ENCODE measurements at places on chromosomes 6 and 20.

DNA sequence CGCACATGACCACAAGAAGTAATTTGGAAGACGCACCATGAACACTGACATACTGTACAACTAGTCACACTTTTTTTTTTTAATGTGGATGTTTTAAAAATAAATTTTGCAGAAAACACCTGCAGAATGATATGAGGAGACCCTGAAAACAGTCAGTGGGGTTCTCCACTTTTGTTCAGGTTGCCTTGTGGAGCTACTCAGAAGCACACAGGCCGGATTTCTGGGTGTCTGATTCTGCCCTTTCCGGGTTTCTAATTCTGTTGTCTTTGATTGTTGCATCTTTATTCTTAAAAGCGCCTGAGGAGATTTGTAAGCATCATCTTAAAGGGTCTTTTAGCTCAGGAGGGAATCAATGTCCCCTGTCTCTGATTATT lies 74.5 kb downstream of the SSR1 start:
- DNase-seq, result no peak

DNA sequence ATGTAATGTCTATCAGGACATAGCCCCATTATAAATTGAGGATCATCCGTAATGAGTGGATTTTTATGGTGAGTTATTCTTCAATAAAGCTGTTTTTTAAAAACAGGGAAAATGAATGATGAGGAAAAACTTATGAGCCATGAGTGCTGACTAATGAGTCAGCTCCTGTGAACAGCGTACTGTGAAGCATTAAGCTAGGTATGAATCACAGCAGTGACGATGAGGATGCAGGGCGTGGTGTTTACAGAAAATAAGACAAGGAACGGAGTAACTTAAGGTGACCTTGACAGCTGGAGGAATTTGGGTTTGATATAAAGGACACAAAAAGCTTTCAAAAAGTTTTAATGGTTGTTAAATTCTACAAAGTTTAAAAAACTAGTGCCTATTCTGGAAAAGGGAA lies 96.3 kb downstream of the FOXF2 start:
- no peak for DNase-seq

- DNase-seq, result peak; percentile 7
Measured at GRCh38 chr6:40894962-40895799, 143.8 kb downstream of the UNC5CL start.

GRCh38 chr6:135693811-135694370 lies 157.6 kb upstream of the PDE7B start:
- no peak for DNase-seq

DNA sequence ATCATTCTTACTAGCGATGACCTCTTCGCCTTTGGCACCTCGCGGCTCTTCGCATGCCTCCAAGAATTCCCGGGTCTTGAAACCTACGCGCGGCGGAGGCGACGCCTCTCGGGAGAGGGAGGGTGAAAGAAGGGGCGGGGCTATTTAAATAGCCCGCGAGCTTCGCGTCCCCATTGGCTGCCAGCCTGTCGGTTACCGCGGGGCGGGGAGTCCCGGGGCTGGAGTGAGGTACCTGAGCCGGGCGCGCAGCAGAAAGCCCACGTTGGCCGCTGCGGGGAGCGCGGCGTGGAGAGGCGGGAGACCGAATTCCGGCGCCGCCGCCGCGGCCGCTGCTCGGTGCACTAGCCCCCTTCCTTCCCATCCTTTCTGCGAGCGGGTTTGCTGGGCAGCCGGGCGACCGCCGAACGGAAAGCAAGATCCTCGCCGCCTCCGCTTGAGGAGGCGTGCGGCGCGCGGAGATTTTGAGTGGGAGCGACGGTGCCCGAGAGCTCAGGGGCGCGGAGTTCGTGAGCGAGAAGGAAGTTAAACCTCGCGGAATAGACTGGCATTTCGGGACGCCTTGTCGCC lies at the start of gene BMP6:
Gene BMP6 (plus strand): TSS at position 251 of the 567 bp plus-strand sequence. CDS start 857 bp downstream, outside the sequence.
- DNase-seq, result peak; percentile 52

- no peak for DNase-seq
Measured at GRCh38 chr6:32840604-32841246, 2.2 kb upstream of the TAP2 start.

DNA sequence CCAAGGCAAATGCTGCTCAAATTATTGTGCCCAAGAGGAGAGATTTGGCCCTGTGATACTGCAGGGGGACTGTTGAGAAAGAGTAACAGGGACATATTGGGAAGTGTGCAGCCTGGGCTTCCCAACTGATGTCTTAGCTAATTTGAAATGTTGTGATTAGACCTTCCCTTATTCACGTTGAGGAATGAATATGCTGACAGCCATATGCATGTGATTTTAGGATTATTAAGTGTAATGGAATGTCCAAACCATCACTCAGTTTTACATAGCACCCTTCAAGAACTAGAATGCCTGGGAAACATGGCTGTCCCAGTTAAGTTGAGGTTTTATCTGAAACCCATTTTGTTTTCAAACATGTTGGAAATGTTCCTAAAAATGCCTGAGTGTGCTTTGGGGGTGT lies 81.4 kb downstream of the CARMIL1 start:
- DNase-seq, result no peak

DNA sequence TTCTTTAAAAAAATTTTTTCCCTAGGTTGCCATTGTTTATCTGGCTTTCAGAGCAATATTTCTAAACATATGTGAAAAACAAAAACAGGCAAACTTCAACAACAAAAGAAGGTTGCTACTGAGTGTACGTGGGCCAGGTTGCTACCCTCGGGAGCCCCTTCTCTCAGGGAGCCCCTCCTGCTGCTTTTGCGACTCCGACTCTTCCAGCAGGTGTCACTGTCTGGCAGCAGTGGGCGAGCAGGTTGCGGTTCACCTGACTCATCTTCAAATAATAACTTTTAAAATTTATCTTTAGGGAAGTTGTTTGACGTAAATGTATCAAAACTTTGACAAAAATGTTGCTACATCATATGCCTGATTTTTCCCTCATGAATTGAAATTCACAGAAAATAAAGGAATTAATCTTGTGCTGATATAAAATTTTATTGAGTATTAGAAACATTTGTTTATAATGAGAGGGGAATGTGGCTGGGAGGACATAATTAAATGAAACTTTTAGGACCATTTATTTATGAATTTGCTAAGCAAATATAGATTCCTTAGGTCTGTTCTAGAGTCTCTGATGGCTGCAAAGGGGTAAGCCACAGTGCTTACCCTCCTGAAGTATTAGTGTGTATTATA lies 138.8 kb downstream of the HIVEP1 start:
- no peak for DNase-seq

DNA sequence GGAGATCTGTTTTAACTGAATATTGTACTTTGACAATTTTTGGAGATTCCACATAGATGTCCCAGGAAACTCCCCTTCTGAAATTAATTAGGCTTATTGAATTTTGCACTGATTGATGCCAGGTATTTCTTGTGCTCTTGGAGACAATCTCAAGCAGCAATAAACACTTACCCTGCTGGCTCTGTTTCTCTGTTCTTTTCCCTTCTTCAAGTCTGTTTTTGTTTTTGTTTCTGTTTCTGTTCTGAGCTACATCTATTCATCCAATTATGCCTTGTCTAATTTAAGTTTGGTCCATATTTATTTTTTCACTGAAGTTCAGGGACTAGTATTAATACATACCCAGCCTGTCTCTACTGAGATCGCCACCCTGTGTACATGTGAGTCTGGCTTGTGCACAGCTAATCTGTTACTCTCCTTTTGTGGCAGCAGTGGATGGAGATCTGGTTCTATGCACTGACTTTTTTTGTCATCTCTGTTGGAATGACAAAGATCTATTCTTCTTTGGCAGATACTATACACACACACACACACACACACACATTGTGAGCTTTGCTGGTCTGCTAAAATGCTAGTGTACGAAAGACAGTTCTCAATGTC lies 51.9 kb downstream of the IL22RA2 start:
- DNase-seq, result no peak

GRCh38 chr20:17648791-17649730 lies 33.0 kb downstream of the RRBP1 start:
- no peak for DNase-seq

DNA sequence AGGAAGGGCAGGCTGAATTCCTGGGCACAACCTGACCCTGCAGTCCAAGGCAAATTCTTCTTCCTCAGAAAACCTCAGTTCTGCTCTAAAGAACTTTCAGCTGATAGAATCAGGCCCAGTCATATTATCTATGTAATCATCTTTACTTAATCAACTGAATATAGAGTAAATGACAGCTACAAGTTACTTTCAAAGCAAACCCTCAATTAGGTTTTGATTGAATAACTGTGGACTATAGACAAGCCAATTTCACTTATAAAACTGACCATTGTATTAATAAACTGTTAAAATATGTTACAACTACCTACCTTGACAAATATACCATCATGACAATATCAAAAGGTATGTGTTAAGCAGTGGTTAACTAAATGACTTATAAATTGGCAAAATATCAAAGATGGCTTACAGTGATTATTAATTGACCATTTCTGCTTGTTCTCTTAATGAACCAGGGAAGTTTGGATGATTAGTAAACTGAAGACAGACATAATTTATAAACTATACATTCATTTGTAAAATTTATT lies 46.1 kb upstream of the ADGRF5 start:
- no peak for DNase-seq

- DNase-seq, result no peak
Measured at GRCh38 chr6:151974061-151974617, 166.7 kb downstream of the ESR1 start.

DNA sequence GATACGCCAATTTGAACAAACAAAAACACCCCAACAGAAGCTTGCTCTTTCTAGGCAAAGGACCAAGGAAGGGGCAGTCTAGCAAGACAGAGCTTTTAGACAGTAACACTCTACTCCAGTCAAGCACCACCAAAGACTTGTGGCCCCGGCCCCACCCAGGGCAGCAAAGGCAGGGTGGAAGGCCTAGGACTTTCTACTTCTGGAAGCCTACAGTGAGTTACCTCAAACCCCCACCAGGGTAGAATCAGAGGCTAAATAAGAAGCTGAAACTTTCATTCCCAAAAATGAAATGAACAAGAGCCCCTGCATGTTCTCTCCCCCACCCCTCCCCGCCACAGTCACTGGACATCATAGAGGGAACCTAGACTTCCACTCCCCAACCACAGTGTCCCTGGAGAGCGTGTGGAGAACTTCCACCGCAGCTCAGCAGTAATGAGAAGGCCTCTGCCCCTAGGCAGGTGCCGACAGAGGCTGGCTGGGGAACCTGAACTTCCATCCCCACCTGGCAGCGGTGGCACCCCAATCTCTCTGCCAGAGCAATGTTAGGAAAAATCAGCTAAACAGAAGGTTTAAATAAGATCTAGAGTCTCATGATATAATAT lies 40.0 kb downstream of the KATNA1 start:
- no peak for DNase-seq

DNA sequence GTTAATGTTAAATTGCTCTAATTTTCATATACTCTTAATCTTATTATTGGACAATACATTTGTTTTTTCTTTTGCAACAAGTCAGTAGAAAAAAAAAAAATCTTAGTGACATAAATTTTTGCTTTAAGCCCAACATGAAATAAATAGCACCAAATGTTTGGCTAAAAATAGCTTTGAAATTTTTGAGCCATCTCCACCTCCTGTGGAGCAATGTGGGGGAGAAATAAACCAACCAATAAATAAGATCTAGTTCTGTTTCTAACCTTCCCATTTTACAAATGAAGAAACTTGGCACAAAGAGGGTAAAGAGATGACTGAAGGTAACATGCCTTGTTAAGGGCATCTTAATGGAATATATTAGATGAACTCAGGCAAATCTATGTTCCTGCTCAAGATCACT lies 91.4 kb downstream of the PRKN start:
- no peak for DNase-seq

DNA sequence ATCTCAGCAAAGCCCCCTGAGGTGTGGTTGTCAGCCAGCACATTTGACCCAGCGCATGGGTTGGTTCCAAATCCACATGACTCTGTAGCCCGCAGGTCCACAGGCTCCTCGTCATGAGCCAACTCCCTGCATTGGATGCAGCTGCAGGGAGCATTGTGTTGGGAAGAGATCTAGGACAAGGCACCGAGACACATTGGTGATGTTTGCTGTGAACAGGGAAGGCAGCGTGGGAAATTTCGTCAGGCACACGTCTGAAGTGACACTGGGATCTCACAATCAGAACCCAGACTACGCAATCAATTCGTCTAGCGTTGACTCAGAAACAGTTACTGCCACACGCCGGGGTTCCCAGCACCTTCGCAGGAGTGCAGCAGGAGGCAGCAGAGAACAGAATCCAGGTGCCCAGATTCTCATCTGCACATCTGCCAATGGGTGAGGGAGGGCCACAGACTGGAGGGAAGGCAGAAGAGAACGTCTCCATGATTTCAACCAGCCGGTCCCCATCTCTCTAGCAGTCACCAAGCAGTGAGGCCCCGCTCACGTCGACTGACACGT lies 177.0 kb downstream of the TTLL2 start:
- DNase-seq, result no peak

DNA sequence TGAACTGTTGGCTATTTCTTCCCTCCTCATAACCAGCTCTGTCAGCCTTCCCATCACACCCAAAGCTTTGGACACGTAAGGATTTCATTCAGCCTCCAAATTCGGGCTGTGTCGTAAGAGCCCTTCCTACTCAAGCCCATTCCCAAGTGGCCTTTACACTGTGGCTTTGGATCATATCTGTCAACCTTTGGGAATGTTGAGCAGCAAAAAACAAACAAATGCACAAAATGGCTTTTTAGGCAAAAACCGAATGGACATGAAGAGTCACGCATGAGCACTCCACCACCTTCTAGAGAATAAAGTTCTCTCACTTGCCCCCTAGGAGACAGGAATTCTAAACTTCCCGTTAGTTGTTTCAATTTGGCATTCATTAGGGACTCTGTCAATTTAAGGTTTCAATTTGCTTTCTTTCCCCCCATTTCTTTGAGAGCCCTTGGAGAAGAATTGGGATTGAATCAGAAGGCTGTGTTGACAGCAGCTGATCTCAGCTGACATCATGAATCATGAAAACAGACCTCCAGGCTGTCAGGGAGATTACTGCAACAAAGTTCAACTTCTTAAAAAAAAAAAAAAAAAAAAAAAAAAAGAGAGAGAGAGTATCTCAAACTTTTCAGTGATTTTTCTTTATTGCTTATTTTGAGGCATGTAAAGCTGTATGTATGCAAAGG lies 110.3 kb downstream of the BCAS1 start:
- no peak for DNase-seq

DNA sequence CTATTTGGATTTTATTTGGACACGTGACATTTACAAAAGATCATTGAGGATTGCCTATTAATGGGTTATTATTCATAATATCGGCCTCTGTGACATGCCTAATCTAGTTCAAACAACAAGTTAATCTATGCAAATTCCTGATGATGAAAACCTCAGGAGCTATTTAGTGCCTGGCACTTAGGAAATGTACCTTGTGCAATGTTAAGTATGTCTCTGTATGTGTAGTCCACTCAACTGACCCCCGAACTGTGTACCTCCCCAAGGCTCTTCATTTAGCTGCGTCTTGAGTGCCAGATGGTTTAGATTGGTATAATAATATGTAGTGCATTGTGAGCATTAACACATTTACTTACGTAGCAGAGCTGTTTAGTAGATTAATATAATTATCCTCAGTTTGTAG lies 6.9 kb downstream of the LAMA2 start:
- DNase-seq, result no peak

Data from caudate nucleus (tissue), 63 donors.